ENCODE measurements at places on chromosomes 2 and 18.

DNA sequence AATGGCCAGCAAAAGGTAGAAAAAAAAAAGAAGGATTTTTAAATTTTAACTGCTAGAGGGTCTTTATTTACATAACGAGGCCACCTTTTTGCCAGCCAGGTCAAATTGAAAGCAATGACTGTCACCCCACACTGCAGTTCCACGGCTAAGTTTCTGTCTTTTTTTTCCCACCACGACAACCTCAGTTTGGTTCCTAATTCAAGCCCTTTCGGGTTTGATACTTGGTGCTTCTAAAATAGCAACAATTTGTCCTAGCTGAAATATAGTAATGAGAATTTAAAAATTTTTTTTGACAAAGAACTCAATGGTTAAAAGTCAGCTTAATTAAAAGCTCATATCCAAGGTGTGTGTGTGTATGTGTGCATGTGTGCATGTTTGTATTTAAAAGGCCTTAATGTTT is 16.4 kb upstream of the NMS start:
- DNase-seq = no peak

DNA sequence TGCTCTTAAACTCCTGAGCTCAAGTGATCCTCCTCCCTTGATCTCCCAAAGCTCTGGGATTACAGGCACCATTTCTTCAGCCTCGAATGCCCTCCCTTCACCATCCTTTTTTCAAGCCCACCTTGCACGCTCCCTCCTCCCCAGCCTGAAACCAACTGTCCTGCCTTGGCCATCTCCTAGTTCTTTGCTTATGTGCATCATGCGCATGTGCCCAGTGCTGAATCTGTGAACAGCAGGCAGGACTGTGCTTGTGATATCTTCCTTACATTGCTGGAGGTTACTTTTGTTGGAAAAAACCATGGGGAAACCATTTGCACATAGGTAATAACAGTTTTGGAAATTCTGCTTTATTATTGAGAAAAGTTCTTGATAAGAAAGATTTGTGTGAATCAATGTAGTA is 30.2 kb upstream of the CETN1 start:
- no peak for DNase-seq

GRCh38 chr2:239552213-239552926 is 151.6 kb upstream of the HDAC4 start:
- DNase-seq = no peak

DNA sequence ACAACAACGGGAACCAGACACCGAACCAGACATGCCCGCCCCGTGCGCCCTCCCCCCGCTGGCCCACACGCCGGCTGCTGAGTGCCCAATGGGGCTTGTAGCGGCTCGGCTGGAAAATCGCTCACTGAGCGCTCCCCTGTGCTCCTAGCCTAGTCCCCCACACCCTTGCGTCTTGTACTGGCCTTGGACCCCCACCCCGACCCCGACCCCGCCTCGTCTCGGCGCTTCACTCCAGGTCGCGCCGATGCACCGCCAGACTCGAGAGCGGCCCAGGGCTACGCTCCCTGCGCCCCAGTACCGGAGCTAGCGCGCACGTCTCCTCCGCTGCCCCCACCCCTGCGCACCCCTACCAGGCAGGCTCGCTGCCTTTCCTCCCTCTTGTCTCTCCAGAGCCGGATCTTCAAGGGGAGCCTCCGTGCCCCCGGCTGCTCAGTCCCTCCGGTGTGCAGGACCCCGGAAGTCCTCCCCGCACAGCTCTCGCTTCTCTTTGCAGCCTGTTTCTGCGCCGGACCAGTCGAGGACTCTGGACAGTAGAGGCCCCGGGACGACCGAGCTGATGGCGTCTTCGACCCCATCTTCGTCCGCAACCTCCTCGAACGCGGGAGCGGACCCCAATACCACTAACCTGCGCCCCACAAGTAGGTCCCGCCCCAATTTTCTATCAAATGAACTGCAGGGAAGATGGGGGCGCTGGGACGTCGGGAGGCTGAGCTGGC is 1.5 kb downstream of the GAD1 start:
- no peak for DNase-seq

DNA sequence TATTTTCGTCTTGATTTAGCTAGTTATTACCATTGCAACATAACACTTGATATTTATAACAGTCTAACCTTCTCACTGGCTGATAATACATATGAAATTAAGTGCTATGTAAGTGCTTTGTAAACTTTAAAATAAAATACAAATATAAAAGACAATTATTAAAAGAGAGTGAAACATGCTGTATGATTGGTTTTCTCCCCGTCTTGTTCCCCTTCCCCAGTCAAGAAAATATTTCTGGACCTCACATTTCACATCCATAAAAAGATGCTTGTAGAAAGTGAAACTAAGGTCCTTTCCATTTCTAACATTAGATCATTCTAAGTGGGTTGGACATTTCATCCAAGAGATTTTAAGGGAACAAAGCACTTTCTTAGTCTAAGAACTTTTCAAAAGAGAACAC is 310.2 kb upstream of the LRATD1 start:
- no peak for DNase-seq

GRCh38 chr2:238344035-238344434 is 23.7 kb downstream of the TRAF3IP1 start:
- no peak for DNase-seq

DNA sequence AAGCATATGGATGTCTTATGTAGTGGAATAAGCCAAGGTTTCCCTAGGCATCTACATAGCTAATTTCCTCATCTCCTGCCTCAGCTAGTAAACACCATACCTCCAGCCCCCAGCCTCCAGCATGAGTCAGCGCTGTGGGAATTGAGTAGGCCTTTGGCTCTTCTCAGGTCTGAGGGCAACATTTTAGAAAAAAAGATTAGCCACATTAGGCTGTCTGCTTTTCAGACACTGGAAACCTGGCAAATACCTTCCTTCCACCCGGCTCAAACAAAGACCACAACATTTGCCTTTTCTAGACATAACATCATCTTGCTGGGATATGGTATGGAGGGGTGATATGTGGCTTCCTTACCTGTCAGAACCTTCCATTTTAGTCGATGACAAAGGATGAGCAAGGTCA is 6.1 kb upstream of the CCDC195 start:
- DNase-seq = no peak

DNA sequence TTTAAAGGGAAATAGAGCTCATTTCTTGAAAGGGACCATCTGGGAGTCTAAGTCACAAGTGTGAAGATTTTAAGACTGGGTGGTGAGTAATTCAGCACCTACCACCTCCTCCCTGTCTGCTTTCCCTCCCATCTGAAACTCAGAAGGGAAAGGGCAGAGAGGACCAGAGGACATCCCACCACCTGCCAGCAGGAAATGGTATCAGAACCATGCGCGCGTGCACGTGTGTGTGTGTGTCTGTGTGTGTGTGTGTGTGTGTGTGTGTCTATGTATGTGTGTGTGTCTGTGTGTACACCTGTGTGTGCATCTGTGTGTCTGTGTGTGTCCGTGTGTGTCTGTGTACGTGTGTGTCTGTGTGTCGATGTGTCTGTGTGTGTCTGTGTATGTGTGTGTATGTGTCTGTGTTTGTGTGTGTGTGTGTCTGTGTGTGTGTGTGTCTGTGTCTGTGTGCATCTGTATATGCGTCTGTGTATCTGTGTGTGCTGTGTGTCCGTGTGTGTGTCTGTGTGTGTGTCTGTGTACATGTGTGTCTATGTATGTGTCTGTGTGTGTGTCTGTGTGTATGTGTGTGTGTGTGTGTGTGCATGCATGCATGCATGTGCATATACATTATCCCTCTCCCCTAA is 76.8 kb downstream of the ZFP36L2 start:
- no peak for DNase-seq

GRCh38 chr2:309954-310510 is 22.1 kb upstream of the ALKAL2 start:
- no peak for DNase-seq

DNA sequence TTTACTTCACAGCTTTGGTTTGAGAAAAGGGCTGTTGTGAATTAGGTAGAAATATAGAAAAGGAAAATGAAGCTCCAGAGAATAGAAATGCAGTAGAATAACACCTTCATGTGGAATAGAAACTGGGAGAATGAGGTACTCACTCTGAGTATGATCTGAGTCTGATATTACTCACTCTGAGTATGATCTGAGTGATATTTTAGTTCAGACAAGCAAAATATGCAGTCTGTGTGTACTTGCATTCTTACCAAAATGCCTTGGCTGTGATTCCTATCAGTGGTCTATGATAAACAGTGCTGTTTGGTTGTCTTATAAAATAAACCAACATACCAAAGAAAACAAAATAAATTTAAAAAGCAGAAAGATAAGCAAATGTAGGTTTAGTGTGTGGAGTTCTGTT is 487.6 kb downstream of the THSD7B start:
- no peak for DNase-seq

DNA sequence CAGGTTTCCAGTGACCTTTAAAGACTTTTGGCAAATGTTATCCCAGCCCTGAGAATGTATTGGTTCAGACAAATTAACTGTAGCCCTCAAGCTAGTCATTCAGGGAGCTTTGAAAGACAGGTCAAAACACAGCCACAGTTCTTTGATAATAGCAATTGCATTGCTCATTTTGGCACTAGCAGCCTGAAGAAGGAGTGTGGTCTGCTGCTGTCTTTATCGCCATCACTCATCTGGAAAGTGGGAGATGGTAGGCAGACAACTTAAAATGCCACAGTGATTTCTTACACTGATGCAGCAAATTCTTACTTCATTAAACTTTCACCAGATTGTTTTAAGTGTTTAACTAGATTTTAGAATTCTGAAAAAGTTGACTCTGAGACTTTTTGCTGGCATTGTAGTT is 47.2 kb downstream of the DOK6 start:
- no peak for DNase-seq

GRCh38 chr2:241363426-241363825 is 7.3 kb downstream of the FARP2 start:
- DNase-seq = no peak

- DNase-seq = no peak
These were observed 68.4 kb downstream of the NXPH2 start for GRCh38 chr2:138711812-138712211.

DNA sequence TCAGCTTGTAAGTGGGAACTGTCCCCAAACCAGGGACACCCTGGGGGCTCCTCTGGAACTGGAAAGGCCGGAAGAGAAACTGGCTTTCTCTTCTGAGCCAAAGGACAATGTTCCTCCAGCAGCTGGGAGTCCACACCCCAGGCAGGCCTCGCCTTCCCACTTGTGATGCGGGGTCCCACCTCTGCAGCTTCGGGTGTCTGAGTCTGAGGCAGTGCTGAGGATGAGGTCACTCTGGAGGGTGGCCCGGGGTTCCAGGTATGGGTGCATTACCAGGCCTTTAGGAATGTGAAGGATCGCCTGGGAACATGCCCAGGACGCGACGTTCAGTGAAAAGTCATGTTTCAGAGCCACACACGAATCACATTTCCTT is 18.2 kb upstream of the BOK start:
- no peak for DNase-seq

DNA sequence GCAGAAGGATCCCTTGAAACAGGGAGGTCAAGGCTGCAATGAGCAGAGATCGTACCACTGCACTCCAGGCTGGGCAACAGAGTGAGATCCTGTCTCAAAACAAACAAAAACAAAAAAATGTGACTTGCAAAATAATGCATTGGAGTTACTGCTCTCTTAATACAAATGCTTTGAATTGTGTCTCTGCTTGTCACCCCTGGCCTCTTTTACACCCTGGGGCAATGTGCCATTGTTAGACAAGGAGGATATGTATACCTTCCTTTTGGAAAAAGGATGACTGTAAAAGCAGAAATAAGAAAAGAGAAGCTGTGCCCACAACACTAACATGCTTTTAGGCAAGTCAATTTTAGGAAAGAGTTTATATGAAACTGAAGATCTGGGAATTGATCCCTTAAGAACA is 20.8 kb upstream of the C2orf74 start:
- DNase-seq = no peak

GRCh38 chr2:148483665-148484064 is 160.9 kb upstream of the EPC2 start:
- DNase-seq = peak; percentile 76

DNA sequence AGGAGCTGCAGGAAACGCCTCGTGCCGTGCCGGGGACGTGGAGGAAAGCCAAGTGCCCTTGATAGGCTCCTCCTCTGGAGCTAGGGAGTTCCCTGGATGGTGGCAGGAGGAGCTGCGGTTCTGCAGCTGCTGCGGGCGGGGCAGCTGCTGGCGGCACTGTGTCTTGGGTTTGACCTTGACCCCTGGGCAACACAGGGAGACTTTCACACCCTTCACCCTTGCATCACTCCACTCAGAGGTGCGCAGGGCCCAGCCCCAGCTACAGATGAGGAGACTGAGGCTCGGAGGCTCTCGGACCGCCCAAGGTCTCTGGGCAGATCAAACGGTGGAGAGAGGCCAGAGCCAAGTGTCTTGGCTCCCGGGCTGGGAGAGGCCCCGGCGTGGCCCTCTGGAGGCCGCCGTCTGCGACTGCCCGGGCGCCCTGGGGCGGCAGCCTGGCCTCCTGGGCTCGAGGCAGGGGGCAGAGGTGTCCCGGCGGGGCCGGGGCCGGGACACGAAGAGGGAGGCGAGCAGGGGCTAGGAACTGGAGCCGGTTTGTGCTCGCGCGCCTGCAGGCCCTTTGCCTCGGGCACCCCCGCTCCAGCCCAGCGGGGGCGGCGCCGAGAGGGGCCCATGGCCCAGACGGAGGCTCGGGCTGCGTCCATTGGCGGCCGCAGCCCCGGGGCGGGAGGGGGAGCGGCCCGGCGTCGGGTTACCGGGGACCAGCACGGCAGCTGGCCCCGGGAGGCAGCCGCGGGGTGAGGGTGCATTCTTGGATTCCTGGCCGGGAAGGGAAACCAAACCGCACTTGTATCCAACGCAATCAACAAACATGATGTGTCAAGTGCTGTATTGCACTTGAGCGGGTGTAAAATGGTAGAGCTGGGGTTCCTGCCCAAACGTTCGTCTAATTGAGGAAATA is 129.6 kb upstream of the SLC1A4 start:
- DNase-seq = peak; percentile 28

DNA sequence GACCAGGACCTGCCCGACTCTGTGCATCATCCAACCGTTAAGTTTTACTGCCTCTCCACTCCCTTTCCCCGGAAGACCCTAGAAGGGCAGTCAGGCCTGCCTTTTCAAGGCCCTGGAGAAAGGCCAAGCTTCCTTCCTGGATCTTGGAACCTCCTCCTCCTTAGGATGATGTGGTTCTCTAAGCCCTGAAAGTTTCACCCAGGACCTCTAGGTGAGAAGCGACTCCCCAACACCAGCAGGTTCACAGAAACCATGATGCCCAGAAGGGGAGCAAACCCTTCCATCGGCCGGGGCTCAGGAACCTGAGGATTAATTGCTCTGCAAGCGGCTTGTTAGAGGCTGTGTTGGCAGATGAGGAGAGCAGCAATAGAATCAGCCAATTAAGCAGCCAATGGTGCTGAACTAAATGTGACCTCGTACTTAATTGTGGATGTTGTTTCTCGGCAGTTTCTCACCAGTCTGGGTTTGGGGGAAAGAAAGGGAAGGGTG is 94.2 kb upstream of the FZD7 start:
- no peak for DNase-seq

- DNase-seq = no peak
These were observed 19.4 kb downstream of the SFTPB start for GRCh38 chr2:85648619-85649018.

GRCh38 chr18:29449424-29449823 is 1272.5 kb upstream of the CDH2 start:
- DNase-seq = no peak

GRCh38 chr2:104654811-104655210 is 199.1 kb upstream of the POU3F3 start:
- no peak for DNase-seq

GRCh38 chr18:69088973-69089372 is 291.1 kb downstream of the CCDC102B start:
- DNase-seq = no peak
